SIG-M5 (cell line): ENCODE measurements at places on chromosomes 16 and 17.

- DNase-seq, result no peak
Observed at GRCh38 chr16:11501632-11502031, 85.1 kb downstream of the LITAF start.

GRCh38 chr16:22843856-22844255, 29.9 kb downstream of the HS3ST2 start:
- no peak for DNase-seq

- DNase-seq, result no peak
Observed at GRCh38 chr16:48352648-48353390, 32.4 kb downstream of the SIAH1 start.

DNA sequence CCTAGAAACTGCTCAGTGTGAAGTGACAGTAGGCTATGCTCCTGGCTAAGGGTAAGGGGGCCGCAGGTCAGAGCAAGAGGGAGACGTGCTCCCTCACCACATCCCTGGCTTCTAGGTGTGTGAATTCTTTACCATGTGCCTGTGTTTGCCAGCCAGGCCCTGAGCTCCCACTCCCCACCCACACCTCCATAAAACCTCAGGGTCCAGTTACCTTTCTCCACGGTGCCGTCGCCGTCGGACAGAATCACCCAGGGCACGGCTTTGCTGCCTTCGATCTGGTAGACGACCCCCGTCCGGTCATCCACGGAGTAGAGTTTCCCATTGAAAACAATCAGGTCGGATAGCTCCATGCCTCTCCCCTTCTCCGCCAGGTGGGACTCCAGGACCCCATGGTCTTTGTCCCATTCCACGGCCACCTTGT, 12.8 kb downstream of the CANT1 start:
- no peak for DNase-seq

GRCh38 chr17:78875363-78876093, 27.5 kb downstream of the CEP295NL start:
- no peak for DNase-seq

DNA sequence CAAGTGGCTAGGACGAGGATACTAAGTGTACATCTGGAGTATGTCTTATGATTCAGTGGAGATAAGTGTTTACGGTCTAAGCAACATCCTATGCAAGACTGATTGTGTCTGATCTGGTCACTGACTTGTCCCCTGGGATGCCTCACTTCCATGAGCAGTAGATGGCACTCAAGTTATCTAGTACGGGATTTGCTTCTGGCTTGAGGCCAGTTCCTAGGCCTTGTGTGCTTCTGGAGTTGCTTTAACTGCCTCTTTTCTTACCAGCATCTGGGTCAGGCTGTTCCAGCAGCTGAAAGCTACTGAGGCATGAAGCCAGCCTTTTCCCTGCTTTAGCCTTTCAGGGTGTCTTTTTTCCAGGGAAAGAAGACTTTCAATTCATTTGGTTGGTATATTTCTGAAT, 23.0 kb downstream of the SUPT6H start:
- DNase-seq, result no peak

GRCh38 chr17:62084585-62084984, 19.5 kb upstream of the MED13 start:
- no peak for DNase-seq

DNA sequence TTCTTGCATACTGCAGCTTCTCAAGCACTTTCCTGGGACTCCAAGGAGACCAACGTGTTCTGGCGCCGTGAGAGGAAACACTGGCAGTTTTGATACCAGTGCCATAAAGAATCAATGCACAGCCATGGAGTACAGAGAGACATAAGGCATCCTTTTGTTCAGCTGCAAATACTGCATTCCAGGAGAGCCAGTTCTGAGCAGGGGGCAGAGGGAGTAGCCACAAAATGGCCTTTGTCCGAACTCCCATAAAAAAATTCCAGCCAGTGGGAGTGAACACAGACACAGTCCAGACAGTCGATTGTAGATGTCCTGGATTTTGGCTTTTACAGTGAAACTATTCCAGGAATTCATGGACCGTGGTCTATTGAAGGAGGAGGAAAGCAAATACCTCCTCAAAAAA, 36.2 kb upstream of the TEKT3 start:
- no peak for DNase-seq

- no peak for DNase-seq
Observed at GRCh38 chr17:42704490-42704836, 22.1 kb downstream of the CNTNAP1 start.

GRCh38 chr17:63698886-63699637, 863 bp downstream of the LIMD2 start:
- peak; percentile 53 for DNase-seq

- no peak for DNase-seq
Observed at GRCh38 chr16:2785101-2785991, 2.0 kb downstream of the PRSS33 start.

- no peak for DNase-seq
Observed at GRCh38 chr17:6297960-6298359, 137.0 kb downstream of the AIPL1 start.

- peak; percentile 38 for DNase-seq
Observed at GRCh38 chr17:82400830-82401229, 17.3 kb upstream of the HEXD start.

- no peak for DNase-seq
Observed at GRCh38 chr17:56929362-56929969, 15.6 kb upstream of the TRIM25 start.

DNA sequence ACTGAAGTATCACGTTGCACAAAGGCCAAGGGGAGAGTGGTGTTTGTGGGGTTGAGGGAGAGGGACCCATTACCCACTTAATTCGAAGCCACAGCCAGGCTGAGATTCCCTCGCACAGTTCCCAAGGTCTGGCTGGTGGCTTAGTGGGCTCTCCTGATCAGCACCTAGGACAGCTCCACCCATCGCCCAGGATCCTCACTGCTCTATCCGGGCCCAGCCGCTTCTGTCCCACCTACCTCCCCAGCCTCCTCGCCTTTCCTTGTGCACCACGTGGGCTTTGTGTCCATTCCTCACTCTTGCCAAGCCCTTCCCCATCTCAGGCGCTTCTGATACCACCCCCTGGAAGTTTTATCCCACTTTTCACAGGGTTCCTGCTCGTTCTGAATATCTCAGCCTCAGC, 163.5 kb downstream of the CCT6B start:
- DNase-seq, result no peak

- no peak for DNase-seq
Observed at GRCh38 chr17:63703556-63704258, 3.8 kb upstream of the LIMD2 start.

DNA sequence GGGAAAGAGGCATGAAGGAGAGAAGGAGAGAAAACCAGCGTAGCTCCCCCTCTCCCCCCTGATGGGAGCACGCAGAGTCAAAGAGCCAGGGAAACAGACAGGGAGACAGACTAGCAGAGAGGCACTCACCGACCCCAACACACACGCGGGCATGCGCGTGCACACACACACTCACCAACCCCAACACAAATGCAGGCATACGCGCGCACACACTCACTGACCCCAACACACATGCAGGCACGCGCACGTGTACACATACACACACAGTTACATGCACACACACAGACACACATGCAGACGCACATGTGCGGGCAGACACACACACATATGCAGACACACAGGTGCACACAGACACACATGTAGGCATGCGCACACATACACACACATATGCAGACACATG, 4.6 kb downstream of the CACNB1 start:
- DNase-seq, result no peak

DNA sequence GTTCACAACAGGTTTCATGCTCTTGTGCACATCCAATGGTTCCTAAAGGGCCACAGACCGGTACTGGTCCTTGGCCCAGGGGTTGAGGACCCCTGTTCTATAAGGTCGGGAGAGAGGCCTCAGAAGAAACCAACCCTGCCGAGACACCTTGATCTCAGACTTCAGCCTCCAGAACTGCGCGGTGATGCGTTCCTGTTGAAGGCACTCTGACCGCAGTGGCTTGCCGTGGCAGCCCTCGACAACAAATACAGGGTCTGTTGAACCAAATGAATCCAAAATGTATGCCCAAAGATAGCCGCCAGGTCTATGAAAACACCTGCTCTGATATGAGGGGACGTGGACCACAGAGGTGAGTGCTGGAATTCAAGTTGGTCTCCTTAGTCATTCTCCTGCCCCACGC, 389.8 kb downstream of the SEC14L1 start:
- no peak for DNase-seq

- DNase-seq, result no peak
Observed at GRCh38 chr16:61246592-61246991, 789.6 kb downstream of the CDH8 start.

DNA sequence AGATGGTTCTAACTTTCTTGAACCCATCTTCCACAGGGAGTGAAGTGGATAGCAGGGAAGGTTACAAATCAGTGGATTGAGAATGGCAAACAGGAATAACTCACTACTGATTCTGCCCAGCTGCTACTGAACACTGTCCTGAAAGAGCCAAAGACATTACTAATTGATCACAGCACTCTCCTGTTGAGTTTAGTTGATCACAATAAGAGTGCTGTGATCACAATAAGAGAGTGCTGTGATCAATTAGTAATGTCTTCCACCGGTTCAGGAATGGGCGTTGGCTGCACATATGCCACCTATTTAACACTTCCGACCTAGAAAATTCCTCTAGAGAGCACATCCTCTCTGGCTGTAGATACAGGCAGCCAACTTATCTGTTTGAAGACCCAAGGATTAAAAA, 11.4 kb downstream of the CFAP97D1 start:
- no peak for DNase-seq

- no peak for DNase-seq
Observed at GRCh38 chr17:82388223-82388921, 16.8 kb downstream of the UTS2R start.

DNA sequence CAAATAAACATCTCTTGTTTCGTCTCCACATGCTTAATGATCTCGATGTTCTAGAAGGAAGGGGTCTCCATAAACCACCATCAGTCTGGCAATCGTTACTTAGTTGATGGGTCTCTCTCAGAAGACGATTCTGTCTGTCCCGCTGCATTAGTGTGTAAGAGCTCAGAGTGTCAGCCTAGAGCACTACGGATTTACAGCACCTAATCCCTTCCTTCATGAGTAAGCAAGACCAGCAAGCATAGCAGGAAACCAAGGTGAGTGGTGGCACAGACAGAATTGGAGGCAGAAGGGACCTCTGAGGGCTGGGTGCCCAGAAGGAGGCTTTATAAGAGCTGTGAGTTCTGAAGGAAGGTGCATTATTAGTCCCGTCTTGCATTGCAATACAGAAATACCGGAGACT, 440.1 kb downstream of the RBFOX1 start:
- DNase-seq, result no peak

DNA sequence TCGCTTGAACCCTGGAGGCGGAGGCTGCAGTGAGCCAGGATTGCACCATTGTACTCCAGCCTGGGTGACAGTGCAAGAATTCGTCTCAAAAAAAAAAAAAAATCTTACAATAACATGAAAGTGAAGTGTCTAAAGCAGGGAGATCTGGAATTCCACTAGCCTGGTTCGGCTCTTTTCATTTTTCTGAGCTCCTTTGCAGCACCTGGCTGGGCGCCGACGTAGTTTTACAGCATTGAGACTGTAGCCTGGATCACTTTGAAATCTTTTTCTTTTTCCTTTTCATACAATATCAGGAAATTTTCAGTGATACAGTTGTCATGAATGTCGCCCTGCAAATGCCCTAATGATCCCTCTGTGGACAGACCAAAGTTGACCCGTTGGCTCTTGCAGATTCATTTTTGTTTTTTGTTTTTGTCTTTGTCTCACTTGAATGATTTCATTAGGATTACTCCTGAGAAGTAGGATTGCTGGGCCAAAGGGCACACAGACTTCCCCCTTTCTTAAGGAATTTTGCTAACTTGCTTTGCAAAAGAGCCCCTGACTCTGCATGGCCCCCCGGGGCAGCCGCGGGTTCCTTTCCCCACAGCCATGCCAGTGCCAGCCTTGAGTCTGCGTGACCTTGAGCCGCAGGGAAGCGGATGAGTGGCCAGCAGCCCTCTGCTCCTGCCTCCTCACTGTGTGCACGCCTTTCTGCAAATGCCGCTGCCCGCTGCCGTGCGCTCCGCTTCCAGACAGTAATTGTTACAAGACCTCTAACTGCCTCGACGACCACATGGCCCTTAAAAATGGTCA, 28.0 kb downstream of the CRISPLD2 start:
- DNase-seq, result no peak

- no peak for DNase-seq
Observed at GRCh38 chr17:13306310-13306962, 288.6 kb upstream of the ELAC2 start.

DNA sequence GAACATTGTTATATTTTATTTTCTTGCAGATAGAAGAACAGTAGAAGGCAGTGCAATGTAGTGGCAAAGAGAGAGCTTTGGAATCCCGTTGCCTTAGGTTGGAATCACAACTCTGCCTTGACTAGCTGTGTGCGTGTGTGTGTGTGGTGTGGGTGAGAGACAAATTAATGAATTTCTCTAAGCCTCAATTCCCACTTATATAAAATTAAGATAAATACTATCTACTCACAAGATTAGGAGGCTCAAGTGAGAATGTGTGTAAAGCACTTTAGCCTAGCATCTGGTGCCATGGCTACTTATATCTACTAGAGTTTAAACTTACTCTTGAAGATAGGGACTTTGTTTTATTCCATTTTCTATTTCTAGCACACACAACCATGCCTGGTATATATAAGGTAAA, 12.8 kb downstream of the CPD start:
- DNase-seq, result no peak
